ENCODE measurements at places on chromosomes 4 and X. TPM values are rescaled to one million over a fixed set of nuclear protein-coding genes. Genes with fewer than 3 reads are reported as not detected.

GRCh38 chrX:123961268-123962005, at the start of gene STAG2:
TSS of gene STAG2 (plus strand) at chrX:123961706. CDS start at chrX:124022628, 60,922 bp downstream.
- peak; percentile 48 for DNase-seq

Gene RAB40AL
- polyA plus RNA-seq: not detected

Gene ARMCX1
- 51.4 TPM for polyA plus RNA-seq

Gene ADGRG2
- polyA plus RNA-seq: 17.4 TPM
